ENCODE measurements at places on chromosomes 7 and 10. TPM values are rescaled to one million over a fixed set of nuclear protein-coding genes. Genes with fewer than 3 reads are reported as not detected.
A peak's percentile ranks its signal among the peaks of the same experiment; 100 is the strongest.

GRCh38 chr7:74482629-74483401, 29.1 kb downstream of the GTF2IRD1 start:
- no peak for DNase-seq
- H3K4me1 ChIP-seq: no peaks in the 10 kb centered on the region
- H3K27ac ChIP-seq: no peak overlapping the region
- H3K4me3 ChIP-seq: no peak overlapping the region
- peaks cover 14% of the 10 kb centered on the region for H3K27me3 ChIP-seq

- H3K4me3 ChIP-seq: no peak overlapping the region
- DNase-seq: no peak
- no peaks in the 10 kb centered on the region for H3K27me3 ChIP-seq
- H3K27ac ChIP-seq: no peak overlapping the region
- no peaks in the 10 kb centered on the region for H3K36me3 ChIP-seq
These were observed 466.8 kb upstream of the FOXK1 start for GRCh38 chr7:4215176-4215720.

GRCh38 chr10:75108684-75109458, 2.6 kb upstream of the SAMD8 start:
- peak overlapping the region; percentile 13 for H3K27ac ChIP-seq
- no peak overlapping the region for H3K4me3 ChIP-seq
- no peak for DNase-seq
- peaks cover 32% of the 10 kb centered on the region for H3K4me1 ChIP-seq
- no peaks in the 10 kb centered on the region for H3K27me3 ChIP-seq

GRCh38 chr7:71497256-71497946, 365.5 kb downstream of the GALNT17 start:
- no peak overlapping the region for H3K27ac ChIP-seq
- H3K4me3 ChIP-seq: no peak overlapping the region
- no peaks in the 10 kb centered on the region for H3K27me3 ChIP-seq
- no peaks in the 10 kb centered on the region for H3K4me1 ChIP-seq
- no peaks in the 10 kb centered on the region for H3K36me3 ChIP-seq
- DNase-seq: no peak

- no peak overlapping the region for H3K4me3 ChIP-seq
- peaks cover 13% of the 10 kb centered on the region for H3K27me3 ChIP-seq
- DNase-seq: no peak
- H3K4me1 ChIP-seq: no peaks in the 10 kb centered on the region
- H3K27ac ChIP-seq: no peak overlapping the region
These were observed 91.7 kb downstream of the CYP26A1 start for GRCh38 chr10:93165367-93165766.

- H3K4me3 ChIP-seq: peak overlapping the region; percentile 88
- no peak for DNase-seq
- peaks cover 23% of the 10 kb centered on the region for H3K4me1 ChIP-seq
- H3K36me3 ChIP-seq: peaks cover 7% of the 10 kb centered on the region
- H3K27me3 ChIP-seq: no peaks in the 10 kb centered on the region
- H3K27ac ChIP-seq: peak overlapping the region; percentile 92
These were observed 395 bp downstream of the ZNF487 start for GRCh38 chr10:43437141-43437870.

DNA sequence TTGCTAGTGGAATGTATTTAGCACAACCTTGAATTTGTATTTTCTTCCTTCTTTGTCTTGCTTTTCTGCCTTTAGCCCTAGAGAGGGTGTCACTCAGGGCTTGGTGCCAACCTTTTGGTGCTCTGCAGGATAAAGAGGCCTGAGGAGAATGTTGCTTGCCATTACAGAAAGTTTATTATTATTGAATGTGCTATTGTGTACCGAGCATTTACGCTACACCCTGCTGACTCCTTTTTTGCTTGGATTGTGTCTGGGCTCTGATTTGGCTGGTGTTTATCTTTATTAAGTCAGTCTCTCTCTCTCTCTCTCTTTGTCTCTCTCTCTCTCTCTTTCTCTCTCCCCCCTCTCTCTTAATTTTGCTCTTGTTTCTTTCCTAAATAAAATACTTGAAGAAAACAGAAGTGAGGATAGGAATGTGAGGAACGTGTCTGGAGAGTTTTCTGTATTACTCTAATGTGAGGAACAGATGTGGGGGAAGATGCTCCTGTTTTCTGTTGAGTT, 284.4 kb upstream of the PHYHIPL start:
- no peak overlapping the region for H3K27ac ChIP-seq
- H3K4me1 ChIP-seq: no peaks in the 10 kb centered on the region
- no peak for DNase-seq
- no peak overlapping the region for H3K4me3 ChIP-seq

DNA sequence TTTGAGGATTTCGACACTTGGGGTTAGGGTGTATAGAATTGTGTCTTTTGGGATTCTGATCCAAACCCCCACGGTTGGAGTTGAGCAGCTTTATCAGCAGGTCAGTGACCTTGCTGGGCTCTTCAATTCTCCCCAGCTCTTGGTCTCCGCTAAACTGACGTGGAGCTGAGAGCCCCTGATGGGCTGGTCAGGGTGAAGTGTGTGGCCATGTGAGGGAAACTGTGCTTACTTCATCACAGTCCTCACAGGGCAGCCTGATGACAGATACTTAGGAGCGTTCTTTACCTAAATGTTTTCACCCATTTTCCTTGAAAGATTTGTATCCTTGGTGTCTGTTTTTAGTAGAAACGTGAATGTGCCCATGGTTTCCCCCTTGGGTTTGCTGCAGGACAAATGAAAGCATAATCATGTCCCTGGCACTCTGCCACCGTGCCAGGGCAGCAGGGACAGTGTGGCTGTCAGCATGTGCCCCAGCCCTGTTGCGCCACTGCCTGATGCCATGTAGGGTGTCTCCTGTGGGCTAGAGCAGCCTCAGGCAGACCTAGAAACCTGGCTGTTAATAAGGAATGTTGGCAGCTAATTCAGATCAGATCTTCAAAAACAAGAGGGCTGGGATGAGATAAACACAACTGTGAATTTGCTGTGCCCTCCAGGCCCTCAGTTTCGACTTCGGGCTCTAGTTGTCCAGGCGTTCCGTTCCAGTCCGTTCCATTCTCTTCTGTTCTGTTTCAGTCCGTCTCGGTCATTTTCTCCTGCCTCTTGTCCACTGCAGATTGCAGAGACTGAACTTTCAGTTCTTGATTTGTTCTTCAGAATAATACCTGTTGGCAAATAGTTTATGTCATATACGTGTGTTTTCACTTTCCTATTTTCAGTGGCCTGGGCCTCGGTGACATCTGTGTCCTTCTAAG, 96.8 kb downstream of the TRRAP start:
- no peak overlapping the region for H3K27ac ChIP-seq
- H3K27me3 ChIP-seq: no peaks in the 10 kb centered on the region
- H3K36me3 ChIP-seq: peaks cover 54% of the 10 kb centered on the region
- H3K4me3 ChIP-seq: no peak overlapping the region

- no peak for DNase-seq
- H3K36me3 ChIP-seq: no peaks in the 10 kb centered on the region
- H3K4me3 ChIP-seq: no peak overlapping the region
- H3K27me3 ChIP-seq: no peaks in the 10 kb centered on the region
These were observed 31.8 kb downstream of the EZH2 start for GRCh38 chr7:148852272-148852671.

Gene PNLIP
- total RNA-seq: not detected

GRCh38 chr7:142584765-142585164, 164.5 kb upstream of the PRSS1 start:
- no peaks in the 10 kb centered on the region for H3K36me3 ChIP-seq
- peaks cover 27% of the 10 kb centered on the region for H3K4me1 ChIP-seq
- no peak overlapping the region for H3K27ac ChIP-seq
- H3K4me3 ChIP-seq: no peak overlapping the region
- DNase-seq: no peak

- H3K27me3 ChIP-seq: no peaks in the 10 kb centered on the region
- DNase-seq: no peak
These were observed 595.5 kb downstream of the LRMDA start for GRCh38 chr10:76026905-76027304.

Gene PPIF
- total RNA-seq: 119 TPM

- no peak overlapping the region for H3K4me3 ChIP-seq
- no peak overlapping the region for H3K27ac ChIP-seq
- no peak for DNase-seq
- H3K4me1 ChIP-seq: no peaks in the 10 kb centered on the region
These were observed 27.9 kb upstream of the CRTAC1 start for GRCh38 chr10:98058295-98058694.

Gene CUBN
- total RNA-seq: 1.1 TPM

GRCh38 chr10:53361281-53361680, 588.7 kb upstream of the MBL2 start:
- no peaks in the 10 kb centered on the region for H3K4me1 ChIP-seq
- no peaks in the 10 kb centered on the region for H3K36me3 ChIP-seq
- H3K4me3 ChIP-seq: no peak overlapping the region
- no peaks in the 10 kb centered on the region for H3K27me3 ChIP-seq
- DNase-seq: no peak
